Stimulated activated CD8-positive, alpha-beta memory T cell treated with anti-CD3 and anti-CD28 coated beads, Interleukin-15, amount 100 ng/mL, for 48 hours (primary cell): ENCODE measurements at places on chromosomes 4 and X.

DNA sequence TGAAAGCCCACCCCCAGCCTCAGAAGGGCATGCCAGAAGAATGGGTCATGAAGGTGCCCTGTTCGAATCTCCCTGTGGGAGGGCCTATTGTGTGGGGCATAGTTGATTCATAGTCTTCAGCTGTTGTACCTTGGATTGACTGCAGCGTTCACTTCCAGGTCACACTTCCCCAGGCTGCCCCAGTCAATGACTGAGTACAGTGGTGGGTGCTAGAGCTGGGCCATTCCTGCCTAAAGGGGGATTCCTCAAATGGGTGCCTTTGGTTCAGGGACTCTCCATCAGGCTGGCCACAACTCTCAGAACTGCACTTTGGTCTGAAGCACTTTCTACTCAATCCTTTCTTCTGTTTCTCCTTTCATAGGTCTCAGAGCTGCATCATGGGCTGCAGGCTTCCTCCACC is 35.0 kb upstream of the RASGEF1B start:
- DNase-seq = peak; percentile 2

DNA sequence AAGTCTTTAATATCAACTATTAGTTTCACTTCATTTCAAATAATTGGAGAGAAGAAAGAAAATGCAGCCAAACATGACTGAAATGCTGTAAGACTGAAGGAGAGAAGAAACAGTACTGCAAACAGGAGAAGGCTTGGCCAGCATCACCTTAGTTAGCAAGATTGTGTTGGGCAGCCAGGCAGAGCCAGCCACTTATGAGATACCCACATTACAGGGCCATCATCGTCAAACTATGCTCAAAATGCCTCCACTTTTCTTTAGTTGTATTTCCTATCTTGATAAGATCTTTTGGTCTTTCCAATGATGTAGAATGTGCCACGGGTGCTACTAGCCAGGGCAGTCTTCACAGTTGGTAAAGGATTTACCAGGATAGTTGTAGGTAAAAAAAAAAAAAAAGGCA is 10.9 kb upstream of the IRF2 start:
- DNase-seq = no peak

DNA sequence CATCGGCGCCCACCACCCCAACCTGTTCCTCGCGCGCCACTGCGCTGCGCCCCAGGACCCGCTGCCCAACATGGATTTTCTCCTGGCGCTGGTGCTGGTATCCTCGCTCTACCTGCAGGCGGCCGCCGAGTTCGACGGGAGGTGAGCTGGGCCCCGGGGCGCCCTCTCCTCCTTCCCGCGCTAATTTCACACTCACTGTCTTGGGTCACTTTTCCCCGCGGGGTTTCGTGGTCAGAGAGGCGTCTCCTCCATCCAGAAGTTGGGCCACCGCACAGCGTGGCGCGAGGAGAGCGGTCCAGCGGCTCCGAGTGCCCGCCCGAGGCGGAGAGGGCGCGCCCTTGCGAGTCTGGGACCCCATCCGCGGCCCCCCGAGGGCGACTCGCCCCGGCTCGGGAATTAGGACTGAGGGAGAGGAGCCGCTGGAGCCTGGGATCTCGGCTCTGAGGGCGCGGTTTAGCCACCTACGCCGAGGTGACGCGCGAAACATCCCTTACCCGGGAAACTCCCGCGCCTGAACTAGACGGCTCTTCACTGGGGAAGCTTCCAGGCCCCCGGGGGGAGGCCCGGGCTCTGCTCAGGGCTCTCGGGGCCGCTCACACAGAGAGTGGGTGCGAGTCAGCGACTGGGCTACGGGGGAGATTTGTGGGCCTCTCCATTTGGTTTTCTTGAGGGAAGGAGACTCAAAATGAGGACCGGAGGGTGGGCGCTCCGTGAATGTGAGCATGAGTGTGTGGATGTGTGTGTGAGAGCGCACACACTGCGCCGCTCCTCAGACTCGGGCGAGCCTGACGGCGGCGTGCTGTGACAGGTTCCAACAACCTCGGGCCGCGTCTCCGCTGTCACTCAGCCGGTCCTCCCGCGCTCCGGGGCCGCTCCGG is 551 bp downstream of the NPNT start:
- no peak for DNase-seq

- DNase-seq = no peak
Measured at GRCh38 chr4:4853371-4853823, 6.1 kb upstream of the MSX1 start.

- DNase-seq = no peak
Measured at GRCh38 chr4:6338951-6339817, 69.5 kb downstream of the WFS1 start.

GRCh38 chrX:110043506-110043905 is 40.6 kb downstream of the TMEM164 start:
- no peak for DNase-seq

DNA sequence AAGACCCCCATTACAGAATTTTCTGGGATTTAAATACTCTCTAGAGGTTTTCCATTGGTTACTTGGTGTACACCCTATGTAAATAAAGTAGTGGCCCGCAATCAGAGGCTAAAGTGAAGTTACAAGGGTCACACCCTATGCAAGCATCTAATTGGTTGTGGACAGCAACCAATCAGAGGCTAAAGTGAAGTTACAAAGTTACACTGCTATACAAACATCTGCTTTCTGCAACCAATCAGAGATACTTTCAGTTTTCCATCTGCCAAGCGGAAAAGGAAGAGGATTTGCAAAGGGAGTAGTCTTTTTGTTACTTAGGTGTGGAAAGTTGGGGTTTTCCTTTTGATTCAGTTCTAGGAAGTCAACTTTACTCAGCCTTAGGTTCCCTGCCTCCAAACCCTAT is 2.0 kb upstream of the ATRX start:
- no peak for DNase-seq

DNA sequence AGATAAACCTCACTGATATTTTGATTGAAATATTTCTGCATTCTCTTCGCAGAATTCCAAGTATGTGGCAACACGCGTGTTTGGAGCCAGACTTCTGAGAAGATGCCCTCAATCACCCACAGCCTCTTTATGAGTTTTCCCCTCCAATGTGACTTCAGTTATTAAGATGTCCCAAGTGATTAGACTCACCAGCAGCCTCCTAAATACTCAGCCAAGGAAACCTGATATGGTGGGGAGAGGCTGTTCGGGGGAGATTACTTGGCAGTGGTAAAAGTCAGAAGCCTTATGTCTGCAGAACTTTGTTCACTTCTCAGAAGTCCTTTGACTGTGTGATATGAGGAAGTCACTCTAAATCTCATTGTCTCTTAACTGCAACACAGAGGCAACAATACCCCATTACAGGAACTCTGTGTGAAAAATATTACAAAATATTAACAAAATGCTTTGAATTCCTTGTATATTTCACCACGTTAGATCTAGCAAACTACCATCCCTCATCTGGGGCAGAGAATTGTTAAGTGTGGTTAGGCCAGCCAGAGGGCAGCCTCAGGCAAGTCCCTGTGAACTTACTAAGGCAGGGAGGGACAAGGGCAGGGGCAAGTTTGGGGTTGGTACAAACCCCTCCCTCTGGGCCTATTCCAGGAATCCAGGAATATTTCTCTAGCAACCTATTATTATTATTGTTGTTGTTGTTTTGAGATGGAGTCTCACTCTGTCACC is 151.4 kb upstream of the USP9X start:
- DNase-seq = no peak

GRCh38 chr4:128604840-128605239 is 204.7 kb upstream of the JADE1 start:
- no peak for DNase-seq

- DNase-seq = peak; percentile 21
Measured at GRCh38 chrX:15985937-15986336, 131.3 kb upstream of the AP1S2 start.

DNA sequence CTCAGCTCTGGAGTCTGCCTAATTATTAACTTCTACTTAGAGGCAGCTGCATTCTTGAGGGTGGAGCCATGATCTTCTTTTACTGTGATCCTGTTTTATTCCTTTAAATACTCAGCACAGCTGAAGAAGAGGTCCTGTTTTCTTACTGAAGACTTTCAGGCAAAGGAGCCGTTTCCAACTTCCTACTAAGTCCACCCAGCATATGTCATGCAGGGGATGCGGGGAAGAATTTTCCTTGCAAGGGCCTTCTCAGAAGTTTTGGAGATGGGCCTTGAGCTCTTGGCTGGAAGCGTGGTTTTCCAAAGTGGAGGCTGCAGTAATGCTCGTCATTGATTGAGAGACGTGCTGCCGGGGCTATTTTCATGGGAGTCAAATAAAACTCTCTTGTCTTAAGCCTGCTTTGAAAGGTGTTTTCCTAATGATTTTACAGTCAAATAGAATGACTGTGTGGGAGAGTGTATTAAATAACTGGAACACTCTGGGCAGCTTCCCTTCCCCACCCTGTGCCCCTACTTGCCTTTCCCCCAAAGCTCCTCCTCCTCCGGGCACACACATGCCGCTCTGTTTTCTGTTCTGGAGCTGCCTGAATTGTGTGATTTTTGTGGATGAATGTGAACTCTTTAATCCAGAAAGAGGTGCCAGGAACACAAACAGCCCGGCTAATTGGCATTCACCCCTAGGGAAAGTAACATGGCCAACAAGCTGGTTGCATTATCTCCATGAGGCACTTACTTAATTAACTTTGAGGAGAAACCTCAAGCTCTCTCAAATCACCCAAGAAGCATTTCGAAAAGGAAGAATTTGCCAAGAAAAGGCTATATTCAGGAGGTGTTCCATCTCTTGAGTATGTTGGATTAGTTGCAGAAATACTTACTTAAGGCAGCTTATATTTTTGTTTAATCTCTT is 28.1 kb downstream of the FGF2 start:
- DNase-seq = no peak

- DNase-seq = no peak
Measured at GRCh38 chr4:100988876-100989275, 358.4 kb downstream of the PPP3CA start.

- no peak for DNase-seq
Measured at GRCh38 chr4:52107336-52107735, 56.2 kb downstream of the SPATA18 start.

GRCh38 chr4:122959981-122960610 is 37.7 kb upstream of the NUDT6 start:
- DNase-seq = no peak

- no peak for DNase-seq
Measured at GRCh38 chr4:118586357-118586790, 98.8 kb upstream of the METTL14 start.

DNA sequence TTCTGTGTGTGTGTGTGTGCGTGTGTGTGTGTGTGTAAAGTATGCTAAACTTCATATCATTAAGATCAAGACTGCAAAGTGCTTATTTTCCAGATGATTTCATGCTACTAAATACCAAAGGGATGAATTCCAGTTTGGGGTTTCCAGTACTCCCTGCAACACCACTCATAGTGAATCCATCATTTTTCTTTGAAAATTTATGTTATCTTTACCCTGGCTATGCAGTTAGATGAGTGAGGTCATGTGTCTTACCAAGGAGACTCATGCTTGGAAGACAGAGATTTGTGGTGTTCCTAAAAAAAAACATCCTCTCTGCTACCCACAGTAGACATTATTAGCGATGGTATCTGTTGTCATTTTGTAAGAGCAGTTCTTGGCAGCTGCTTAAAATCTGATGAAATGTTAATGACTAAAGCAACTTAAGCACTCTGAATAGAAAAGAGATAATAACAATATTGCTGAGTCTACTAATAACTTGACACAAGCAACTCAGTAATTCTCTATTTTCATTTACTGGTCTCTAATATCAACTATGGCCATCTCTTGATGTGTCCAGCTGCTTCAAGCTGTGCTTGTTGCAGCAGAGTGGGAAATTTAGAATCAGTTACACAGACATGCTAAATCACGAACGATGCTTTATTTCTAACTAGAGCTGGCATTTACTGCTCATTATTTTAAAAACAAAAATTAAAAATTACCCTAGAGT is 1953.0 kb upstream of the IGFBP7 start:
- no peak for DNase-seq

GRCh38 chr4:15400981-15401671 is 26.7 kb upstream of the C1QTNF7 start:
- no peak for DNase-seq

GRCh38 chrX:33970028-33970967 is 161.8 kb downstream of the FAM47A start:
- DNase-seq = no peak

GRCh38 chr4:20696815-20697214 is 3.4 kb upstream of the PACRGL start:
- DNase-seq = no peak

GRCh38 chr4:40180356-40180755 is 16.5 kb upstream of the RHOH start:
- DNase-seq = no peak

DNA sequence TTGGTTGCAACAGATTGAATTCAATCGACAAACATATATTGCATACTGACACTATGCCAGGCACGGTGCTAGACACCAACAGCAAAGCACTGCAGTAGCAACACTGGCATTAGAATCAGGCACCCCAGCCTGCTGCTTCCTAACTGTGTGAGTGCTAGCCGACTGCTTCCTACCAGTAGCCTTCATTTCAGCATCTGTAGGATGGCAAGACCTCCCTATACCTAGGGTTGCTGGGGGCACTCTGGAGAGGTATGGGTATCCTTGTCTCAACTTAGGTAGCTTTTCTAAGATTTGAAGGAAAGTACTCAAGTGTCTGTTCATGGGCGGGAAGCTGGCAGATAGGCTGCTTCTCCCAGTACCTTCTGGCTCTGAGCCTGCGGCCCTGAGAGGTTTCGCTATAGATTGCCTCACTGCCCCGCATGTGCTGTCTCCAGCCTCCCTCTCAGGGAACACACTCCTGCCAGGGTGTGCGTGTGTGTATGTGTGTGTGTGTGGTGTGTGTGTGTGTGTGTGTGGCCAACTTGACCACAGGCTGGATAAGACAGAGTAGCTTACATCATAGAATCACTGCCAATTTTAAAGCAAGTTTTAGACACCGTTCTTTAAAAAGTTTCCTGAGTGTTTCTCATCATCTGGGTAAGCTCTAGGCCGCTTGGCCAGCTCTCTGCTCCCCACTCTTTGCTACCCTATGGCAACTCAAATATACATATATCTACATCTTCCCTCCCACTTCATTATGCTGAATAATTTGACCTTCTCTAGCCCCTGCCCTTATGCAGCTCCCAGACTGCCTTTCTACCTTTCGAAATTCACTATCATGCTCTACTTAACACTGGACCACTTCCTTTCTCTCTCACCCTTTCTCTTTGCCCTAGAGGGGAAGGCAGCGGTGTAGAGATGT is 97.0 kb upstream of the PJA1 start:
- DNase-seq = no peak

DNA sequence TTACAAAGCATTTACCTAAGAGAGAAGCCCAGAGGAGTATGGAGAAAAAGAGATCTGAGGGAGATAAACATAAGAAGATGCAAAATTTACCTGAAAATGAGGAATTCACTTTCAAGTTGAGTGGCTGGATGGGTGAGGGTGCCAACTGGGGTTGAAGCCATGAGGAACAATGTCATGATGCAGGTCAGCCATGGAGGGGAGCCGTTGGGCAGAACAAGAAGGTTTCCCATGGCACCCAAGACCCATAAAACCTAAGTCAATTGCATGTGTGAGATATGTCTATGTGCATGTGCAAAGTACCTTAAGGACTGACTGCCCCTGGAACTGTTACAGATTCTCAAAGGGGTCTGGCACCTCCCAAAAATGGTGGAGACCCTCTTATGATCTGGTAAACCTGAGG is 46.6 kb upstream of the PRRG1 start:
- DNase-seq = no peak

GRCh38 chr4:73066928-73067327 is 2.6 kb downstream of the COX18 start:
- no peak for DNase-seq
